ENCODE measurements at places on chromosomes 7 and 10. TPM values are rescaled to one million over a fixed set of nuclear protein-coding genes. Genes with fewer than 3 reads are reported as not detected.
A peak's percentile ranks its signal among the peaks of the same experiment; 100 is the strongest.

- H3K27me3 ChIP-seq = no peaks in the 10 kb centered on the region
- peaks cover 5% of the 10 kb centered on the region for H3K4me1 ChIP-seq
- H3K36me3 ChIP-seq = peaks cover 5% of the 10 kb centered on the region
- no peak overlapping the region for H3K27ac ChIP-seq
- no peak overlapping the region for H3K4me3 ChIP-seq
Observed at GRCh38 chr10:122448600-122448999, 5.9 kb upstream of the ARMS2 start.

- DNase-seq = peak; percentile 51
- no peaks in the 10 kb centered on the region for H3K4me1 ChIP-seq
- no peaks in the 10 kb centered on the region for H3K36me3 ChIP-seq
- no peaks in the 10 kb centered on the region for H3K27me3 ChIP-seq
Observed at GRCh38 chr7:50092579-50093491, at the start of gene ZPBP. TSS of gene ZPBP (minus strand) at chr7:50093246. CDS start at chr7:50093194, 52 bp downstream.

- peaks cover 17% of the 10 kb centered on the region for H3K4me1 ChIP-seq
- no peak overlapping the region for H3K4me3 ChIP-seq
- DNase-seq = no peak
- peaks cover 10% of the 10 kb centered on the region for H3K27me3 ChIP-seq
Observed at GRCh38 chr10:78844960-78845607, 223.7 kb upstream of the ZMIZ1 start.

DNA sequence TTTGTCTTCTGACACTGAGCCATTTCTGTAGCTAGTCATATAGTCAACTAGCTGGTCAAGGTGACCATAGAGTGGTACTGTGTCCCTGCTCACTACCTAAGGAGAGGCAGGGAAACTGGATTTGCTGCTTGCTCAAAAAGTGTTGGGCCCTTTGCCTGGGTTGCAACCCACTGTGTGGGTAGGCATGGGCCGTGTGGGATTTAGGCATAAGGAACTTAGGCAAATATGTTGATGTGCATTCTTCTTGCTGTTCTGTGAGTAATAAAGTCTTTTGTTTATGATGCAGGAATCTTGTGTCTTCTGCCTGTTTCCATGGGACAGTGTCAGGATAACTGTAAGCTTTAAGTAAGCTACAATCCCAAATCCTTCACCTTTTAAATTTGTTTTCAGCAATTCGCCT lies 23.1 kb upstream of the TCTN3 start:
- H3K4me1 ChIP-seq = no peaks in the 10 kb centered on the region
- DNase-seq = no peak
- H3K36me3 ChIP-seq = no peaks in the 10 kb centered on the region
- peaks cover 2% of the 10 kb centered on the region for H3K27me3 ChIP-seq

- no peak overlapping the region for H3K4me3 ChIP-seq
- DNase-seq = no peak
- H3K27ac ChIP-seq = peak overlapping the region; percentile 72
Observed at GRCh38 chr10:61974601-61975390, 73.3 kb downstream of the ARID5B start.

DNA sequence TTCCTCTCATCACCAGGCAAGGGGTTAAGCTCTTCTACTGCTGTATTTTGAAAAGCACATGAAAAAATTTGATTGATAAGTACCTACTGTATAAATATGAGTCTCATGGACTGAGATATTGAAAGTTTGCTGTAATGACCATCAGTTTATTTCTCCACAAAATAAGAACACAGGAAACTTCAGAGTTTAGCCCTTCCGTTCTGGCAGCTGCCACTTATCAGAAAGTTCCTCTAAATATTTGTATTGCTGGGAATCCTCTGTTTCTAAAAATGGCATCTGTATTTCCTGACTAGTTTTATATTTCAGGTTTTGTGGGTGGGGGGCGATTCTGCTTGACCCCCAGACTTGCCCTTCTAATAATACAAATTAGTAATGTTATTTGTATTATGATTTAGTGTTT lies 92.0 kb downstream of the LYZL2 start:
- DNase-seq = no peak
- no peaks in the 10 kb centered on the region for H3K27me3 ChIP-seq
- H3K27ac ChIP-seq = no peak overlapping the region
- no peak overlapping the region for H3K4me3 ChIP-seq
- no peaks in the 10 kb centered on the region for H3K36me3 ChIP-seq
- no peaks in the 10 kb centered on the region for H3K4me1 ChIP-seq

DNA sequence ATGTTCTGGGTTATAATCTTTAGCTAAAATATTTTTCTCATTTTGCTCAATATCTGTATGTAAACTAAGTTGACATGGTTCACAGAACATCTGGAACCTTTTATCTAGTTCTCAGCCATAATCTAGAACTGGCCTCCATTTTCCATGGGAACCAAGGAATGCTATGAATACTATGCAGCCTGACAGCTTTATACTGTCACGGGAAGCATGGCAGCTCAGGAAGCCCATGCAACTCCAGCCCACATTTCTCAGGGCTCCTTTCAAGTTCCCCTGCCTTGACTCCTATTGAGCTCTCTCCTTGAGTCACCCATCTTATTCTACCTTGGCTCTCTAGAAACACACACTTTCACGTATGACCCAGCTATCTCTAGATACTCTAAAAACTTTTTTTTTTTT lies 36.6 kb upstream of the PRKAR2B start:
- no peaks in the 10 kb centered on the region for H3K27me3 ChIP-seq
- H3K4me1 ChIP-seq = no peaks in the 10 kb centered on the region
- DNase-seq = no peak
- no peak overlapping the region for H3K4me3 ChIP-seq
- H3K27ac ChIP-seq = no peak overlapping the region
- no peaks in the 10 kb centered on the region for H3K36me3 ChIP-seq

GRCh38 chr10:60973086-60973485 lies 29.1 kb upstream of the RHOBTB1 start:
- no peaks in the 10 kb centered on the region for H3K27me3 ChIP-seq
- H3K36me3 ChIP-seq = no peaks in the 10 kb centered on the region
- H3K27ac ChIP-seq = no peak overlapping the region
- H3K4me1 ChIP-seq = no peaks in the 10 kb centered on the region
- H3K4me3 ChIP-seq = no peak overlapping the region
- no peak for DNase-seq

DNA sequence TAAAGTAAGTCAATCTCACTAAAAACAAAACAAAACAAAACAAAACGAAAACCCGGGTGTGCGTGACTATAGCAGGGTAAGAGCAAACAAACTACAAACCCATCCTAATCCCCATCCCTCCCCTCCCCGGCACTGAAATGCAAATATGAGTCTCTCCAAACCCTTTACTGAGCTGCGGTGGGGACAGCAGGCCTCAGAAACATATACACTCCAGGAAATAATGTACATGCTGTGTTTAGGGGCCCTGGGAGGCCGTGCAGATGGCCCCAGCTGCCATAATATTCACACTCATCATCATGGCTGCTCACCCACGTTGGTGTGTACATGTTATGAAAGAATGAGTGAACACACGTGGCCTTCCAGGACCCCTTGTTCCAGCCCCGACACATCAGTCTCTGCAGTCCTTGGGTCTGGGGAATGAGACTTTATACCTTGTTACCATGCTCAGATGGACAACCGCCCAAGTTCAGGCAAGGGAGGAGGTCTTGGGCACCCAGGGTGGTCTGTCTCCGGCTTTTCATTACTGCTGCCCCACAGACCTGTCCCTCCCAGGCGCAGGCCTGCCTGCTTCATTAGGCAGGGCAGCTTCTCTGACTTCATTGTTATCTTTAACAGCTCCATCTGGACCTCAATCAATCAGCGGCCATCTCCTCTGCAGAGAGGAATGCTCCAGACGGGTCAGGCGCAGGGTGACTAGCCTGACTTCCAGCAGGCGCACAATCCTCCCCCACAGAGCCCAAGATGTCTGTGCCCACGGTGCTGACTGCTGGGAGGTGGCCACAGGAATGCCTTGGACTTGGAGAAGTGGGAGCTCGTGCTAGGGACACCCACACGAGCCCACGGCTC lies 20.6 kb downstream of the HSPA12A start:
- H3K27me3 ChIP-seq = peaks cover 21% of the 10 kb centered on the region
- peak; percentile 68 for DNase-seq
- peaks cover 40% of the 10 kb centered on the region for H3K4me1 ChIP-seq
- peak overlapping the region; percentile 99 for H3K27ac ChIP-seq

DNA sequence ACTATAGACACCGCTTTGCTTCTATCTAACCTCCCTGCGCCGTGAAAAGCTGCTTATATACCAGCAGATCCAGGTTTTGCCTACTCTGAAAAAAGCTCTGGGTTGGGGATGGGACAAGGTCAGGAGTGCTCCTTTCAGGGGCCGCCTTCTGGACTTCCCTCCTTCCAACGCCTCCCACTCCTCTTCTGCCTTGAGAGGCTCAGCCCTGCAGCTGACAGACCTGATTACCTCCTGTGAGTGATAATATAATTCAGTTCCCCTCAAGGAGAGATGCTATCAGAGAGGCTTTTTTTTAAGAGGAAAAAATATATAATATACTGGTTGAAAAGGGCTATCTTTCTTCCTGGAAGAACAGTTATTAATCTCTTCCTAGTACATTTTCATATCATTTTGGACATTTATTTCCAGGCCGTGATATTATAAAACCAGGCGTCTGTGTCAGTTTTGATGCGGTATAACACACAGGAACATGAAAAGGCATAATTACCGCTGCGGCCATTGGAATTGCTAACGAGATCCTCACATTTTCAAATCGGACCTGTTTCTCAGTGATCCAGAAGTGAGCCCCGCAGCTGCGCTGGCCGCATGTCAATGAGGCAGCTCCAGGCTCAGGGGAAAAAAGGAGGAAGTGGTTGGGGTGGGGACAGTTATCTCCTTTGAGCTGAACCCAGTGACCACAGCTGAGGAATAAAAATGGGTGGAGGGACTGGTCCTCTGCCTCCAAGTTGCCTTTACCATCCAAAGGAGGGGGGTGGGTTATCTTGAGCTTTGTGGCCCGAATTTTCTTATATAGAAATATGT lies 457.1 kb downstream of the TYW1 start:
- peak; percentile 24 for DNase-seq
- no peaks in the 10 kb centered on the region for H3K36me3 ChIP-seq
- peaks cover 1% of the 10 kb centered on the region for H3K27me3 ChIP-seq
- H3K27ac ChIP-seq = peak overlapping the region; percentile 73
- H3K4me3 ChIP-seq = no peak overlapping the region
- peaks cover 10% of the 10 kb centered on the region for H3K4me1 ChIP-seq

GRCh38 chr10:122421742-122422141 lies 32.7 kb upstream of the ARMS2 start:
- no peak for DNase-seq
- peaks cover 2% of the 10 kb centered on the region for H3K27me3 ChIP-seq
- peaks cover 12% of the 10 kb centered on the region for H3K4me1 ChIP-seq
- no peak overlapping the region for H3K27ac ChIP-seq
- no peaks in the 10 kb centered on the region for H3K36me3 ChIP-seq

GRCh38 chr7:27997188-27997707 lies 183.3 kb downstream of the JAZF1 start:
- DNase-seq = no peak
- H3K4me3 ChIP-seq = no peak overlapping the region
- no peak overlapping the region for H3K27ac ChIP-seq
- no peaks in the 10 kb centered on the region for H3K27me3 ChIP-seq

- peaks cover 8% of the 10 kb centered on the region for H3K27me3 ChIP-seq
- no peak for DNase-seq
- H3K4me3 ChIP-seq = no peak overlapping the region
- H3K36me3 ChIP-seq = peaks cover 8% of the 10 kb centered on the region
Observed at GRCh38 chr7:1282679-1283078, 50.0 kb downstream of the UNCX start.

DNA sequence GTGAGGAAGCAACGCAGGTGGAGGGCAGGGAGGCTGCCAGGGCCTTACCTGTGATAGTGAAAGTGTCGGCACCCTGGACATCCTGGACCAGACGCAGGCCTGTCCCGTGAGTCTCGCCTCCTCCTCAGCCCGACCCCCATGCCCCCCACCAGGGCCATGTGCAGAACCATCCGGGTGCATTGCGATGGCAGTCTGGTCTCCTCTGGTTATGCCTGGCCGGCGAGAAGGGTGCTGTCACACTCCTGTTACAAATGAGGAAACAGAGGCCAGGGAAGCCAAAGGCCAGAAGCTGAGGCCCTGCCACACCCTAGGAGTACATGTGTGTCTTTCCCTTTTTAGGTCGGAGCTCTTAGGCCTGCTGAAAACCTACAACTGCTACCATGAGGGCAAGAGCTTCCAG lies 7.2 kb downstream of the DEPP1 start:
- H3K4me1 ChIP-seq = peaks cover 37% of the 10 kb centered on the region
- H3K4me3 ChIP-seq = no peak overlapping the region
- no peak overlapping the region for H3K27ac ChIP-seq
- DNase-seq = no peak

DNA sequence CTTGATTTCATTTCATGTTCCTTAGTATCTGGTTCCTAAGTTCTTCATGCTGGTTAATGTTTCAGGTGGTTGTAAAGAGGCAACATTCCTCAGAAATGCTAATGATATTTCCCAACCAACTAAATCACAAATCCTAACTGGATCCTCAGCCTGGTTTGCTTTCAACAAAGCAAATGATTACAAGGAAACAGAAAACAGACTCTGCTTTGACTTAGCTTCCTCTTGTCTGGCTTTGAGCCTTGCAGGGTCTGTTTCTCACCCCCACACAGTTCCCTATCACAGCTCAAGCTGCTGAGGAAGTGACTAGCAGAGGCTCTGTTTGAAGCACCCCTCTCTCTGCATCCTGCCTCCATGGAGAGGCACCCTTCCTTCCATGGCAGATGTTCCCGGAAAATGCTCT lies 130.2 kb upstream of the CTTNBP2 start:
- peaks cover 16% of the 10 kb centered on the region for H3K4me1 ChIP-seq
- no peaks in the 10 kb centered on the region for H3K36me3 ChIP-seq
- H3K27ac ChIP-seq = no peak overlapping the region
- H3K27me3 ChIP-seq = no peaks in the 10 kb centered on the region
- H3K4me3 ChIP-seq = no peak overlapping the region
- no peak for DNase-seq

Gene C10orf62
- total RNA-seq = not detected

Gene ESYT2
- 41.9 TPM for total RNA-seq

Gene PHTF2
- 15.1 TPM for total RNA-seq

Gene OPALIN
- not detected for total RNA-seq

Gene SH2D4B
- 0.12 TPM for total RNA-seq

Gene ANKRD2
- total RNA-seq = not detected

Gene ATG9B
- 9.4 TPM for total RNA-seq
